ENCODE measurements at places on chromosomes 4 and X.

- peak; percentile 75 for DNase-seq
Measured at GRCh38 chrX:134599184-134599914, 58.9 kb downstream of the PLAC1 start.

DNA sequence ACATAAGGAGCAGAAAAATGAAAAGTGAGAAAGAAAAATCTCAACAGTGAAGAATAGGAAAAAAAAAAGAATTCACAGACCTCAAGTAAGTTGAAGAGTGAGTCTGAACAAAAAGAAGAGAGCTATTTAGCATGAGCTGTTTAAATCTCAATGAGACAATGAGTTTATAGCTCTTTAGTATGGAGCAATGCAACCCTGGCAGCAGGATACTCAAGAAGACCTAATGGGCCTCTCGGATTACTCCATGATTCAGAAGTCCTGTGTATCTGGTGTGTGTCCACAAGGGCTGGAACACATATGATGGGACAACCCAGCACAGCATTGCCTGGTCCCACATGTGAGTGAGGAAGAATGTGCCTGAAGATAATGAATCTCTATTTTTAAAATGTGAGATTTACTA is 563.1 kb upstream of the INTU start:
- DNase-seq, result no peak

DNA sequence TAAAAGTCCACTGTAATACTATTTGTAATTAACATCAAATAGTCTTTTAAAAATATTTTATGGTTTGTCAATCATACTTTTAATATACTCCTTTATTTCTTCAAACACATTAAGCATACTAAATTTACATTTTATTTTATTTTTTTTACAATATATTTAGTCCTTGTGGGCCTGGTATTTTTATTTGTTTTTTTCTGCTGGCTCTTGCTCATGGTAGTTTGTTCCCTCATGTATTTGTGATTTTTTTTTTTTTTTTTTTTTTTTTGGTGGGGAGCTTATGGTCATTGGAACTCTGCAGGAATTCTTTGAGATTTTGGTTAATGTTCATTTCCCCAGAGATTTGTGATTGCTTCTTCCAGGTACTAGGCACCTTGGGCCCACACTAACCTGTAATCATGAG is 185.5 kb downstream of the PDGFRA start:
- no peak for DNase-seq

GRCh38 chr4:105637408-105638176 is 70.9 kb downstream of the INTS12 start:
- DNase-seq, result no peak

GRCh38 chr4:56627985-56628384 is 53.1 kb downstream of the HOPX start:
- DNase-seq, result no peak

GRCh38 chrX:139554991-139555675 is 24.6 kb downstream of the F9 start:
- DNase-seq, result no peak

DNA sequence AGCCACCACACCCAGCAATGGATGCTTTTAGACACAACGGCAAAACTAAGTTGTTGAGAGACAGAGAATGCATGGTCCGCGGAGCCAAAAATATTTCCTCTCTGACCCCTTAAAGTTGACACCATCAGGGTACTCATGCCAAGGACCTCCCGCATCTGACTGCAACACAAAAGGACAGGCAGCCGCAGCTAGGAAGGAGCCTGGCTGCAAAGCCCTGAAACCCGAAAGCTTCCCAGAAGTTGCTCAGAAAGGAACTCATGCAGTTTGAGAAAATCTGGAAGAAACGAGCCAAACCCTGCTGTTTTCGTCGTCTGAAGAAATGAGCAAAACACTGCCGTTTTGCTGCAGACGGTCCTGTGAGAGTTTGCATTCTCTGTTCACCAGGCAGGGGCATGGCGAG is 16.5 kb downstream of the DHRSX start:
- DNase-seq, result no peak

DNA sequence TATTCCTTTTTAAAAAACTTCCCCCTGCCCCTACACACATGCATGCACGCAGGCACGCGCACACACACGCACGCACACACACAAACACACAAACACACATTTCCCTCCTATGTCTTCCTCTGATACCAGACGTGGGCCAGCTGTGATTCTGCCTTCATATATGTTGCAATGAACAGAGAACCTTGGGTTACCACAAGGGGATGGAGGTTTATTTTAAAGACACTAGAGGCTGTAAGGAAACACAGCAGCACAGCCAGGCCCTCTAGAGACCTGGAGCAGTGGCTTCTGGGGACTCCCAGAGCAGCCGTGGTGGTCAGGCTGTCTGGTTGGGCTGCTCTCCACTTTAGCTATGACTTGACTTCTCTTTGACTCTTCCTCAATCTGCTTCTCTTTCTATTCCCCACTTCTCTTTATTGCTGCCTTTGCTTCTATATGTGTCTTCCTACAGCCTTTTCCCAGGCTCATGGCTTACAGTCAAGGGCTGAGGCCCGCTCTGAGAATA is 3.2 kb upstream of the TLR10 start:
- no peak for DNase-seq

DNA sequence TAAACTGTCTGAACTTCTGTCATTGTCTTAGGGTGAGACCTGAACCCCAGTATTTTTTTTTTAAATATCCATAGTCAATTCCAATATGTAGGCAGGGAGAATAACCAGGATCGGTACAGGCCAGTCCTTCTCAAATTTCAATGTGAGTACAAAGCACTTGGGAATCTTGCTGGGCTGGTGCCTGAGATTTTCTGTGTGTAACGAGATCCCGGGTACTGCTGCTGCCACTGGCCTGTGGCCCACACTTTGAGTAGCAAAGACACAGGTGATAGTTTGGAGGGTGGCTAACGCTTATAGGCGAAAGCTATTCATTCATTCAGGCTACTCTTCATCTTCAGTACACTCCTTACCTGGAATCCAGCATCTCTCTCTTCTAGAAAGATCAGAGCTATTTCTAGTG is 923.6 kb upstream of the TENM3 start:
- no peak for DNase-seq

DNA sequence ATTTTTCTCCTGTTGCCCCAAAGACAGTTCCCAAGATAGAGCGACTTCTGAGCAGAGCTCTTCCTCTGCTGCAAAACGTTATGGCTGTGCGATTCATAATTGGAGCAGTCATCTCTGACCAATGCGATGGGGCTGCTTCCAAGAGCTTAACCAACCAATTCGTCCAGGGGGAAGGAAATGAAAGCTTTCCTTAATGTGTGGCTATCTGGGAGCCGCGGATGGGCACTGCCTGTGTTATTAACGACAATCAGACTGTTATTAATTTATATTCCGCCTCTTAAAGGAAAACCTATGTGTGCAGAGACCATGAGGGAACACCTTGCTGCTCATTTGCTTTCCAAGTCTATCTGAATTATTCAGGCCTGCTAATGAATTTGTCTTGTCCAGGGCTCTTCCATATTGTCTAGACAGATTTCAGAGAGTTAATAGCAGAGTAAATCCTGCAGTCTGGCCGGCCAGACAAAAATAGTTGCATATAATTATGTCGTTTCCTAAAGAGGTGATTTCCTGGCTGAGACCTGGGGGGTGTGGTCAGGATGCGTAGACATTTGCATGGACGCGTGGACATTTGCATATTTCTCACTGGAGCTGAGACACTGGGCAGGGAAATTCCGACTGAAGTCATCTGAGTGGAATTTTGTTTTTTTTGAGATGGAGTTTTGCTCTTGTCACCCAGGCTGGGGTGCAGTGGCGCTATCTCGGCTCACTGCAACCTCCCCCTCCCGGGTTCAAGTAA is 135.4 kb downstream of the HMX1 start:
- DNase-seq, result no peak

DNA sequence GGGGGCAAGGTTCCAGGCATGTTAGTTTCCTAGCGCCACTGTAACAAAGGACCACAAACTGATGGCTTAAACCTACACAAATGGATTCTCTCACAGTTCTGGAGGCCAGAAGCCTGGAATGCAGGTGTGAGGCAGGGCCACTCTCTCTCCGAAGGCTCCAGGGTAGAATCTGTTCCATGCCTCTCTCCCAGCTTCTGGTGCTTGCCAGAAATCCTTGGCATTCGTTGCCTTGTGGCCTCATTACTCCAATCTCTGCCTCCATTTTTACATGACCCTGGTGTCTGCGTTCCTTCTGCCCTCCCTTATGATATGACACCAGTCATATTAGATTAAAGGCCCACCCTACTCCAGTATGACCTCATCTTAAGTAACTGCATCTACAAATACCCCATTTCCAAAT is 39.6 kb downstream of the CLDN34 start:
- no peak for DNase-seq

- no peak for DNase-seq
Measured at GRCh38 chr4:21290562-21290961, 590.3 kb downstream of the PACRGL start.

DNA sequence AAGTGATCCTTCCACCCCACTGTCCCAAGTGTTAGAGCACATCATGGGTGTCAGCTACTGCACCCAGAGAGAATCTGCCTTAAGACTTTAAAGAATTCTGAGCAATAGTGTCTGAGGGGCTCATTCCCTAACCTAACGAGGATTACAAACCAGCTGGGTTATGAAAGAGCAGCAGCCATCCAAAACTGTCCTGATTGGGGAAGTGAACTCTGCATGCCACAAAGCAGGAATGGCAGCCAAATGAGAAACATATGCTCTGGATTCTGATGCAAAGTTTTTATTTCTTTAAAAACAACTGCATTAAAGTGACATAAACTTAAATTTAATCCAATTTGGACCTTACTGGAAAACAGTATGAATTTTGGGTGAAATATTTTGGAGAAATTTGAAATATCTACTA is 103.2 kb downstream of the ANXA3 start:
- peak; percentile 45 for DNase-seq

DNA sequence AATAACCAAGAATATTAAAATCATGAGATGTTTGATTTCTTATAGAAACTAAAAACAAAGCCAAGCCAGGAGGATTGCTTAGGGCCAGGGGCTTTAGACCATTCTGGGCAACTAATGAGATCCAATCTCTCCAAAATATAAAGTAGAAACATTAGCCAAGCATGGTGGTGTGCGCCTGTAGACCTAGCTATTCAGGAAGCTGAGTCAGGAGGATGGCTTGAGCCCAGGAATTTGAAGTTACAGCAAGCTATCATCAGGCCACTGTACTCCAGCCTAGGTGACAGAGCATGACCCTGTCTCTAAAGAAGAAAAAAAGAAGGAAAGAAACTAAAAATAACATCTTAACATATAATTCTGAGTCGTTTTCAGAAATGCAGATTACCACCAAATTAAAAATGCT is 96.7 kb downstream of the NAF1 start:
- DNase-seq, result no peak

- no peak for DNase-seq
Measured at GRCh38 chrX:111348429-111348828, 63.6 kb downstream of the DCX start.

DNA sequence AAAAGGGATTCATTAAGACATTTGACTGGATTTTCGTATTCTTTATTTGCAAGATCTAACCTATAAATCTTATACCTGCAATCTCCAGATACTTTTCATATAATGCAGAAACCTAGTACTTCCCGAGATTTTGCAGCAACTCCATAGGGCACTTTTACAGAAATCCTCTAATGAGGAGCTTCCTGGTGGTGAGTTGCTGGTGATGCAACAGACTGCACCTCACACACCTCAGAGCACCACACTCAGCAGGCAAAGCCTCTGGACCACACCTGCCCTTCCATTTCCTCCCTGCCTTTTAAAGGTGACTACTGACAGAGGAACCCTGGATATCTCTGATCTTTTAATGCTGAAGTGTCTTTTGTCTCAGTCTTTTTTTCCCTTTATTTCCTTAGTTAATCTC is 289.4 kb downstream of the TRAM1L1 start:
- DNase-seq, result no peak

- no peak for DNase-seq
Measured at GRCh38 chrX:2484721-2485648, 15.8 kb downstream of the DHRSX start.

GRCh38 chr4:162322054-162322453 is 158.3 kb upstream of the FSTL5 start:
- no peak for DNase-seq

DNA sequence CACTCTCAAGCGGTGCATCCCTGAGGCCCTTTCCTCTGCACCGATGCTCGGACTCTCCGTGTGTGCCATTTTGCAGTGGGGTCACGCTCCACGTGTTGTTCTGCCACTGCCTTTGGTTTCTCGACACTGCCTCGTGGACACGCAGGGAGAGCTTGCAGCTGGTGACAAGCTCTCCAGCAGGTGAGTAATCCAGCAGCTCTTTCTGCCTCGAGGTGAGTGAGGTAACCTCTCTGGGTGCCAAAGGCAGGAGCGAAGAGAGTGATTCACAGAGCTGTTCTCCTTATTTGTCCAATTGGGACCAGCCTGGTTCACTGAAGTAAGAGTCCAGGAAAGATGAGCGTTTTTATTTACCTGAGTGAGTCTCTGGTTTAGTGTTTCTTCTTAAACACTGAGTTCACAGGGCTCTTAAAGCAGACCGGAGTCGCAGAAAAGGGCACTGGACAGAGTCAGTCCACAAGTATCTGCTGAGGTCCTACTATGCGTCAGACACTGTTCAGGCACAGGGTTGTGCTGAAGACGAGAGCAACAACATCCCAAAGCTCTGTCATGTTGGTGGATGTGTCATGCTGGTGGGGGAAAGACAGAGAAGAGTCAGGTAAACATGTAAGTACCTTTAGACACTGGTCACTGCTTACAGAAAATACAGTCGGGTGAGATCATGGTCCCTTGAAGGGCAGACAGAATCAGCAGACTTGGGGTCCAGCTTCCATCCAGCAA is 61.8 kb downstream of the FHDC1 start:
- DNase-seq, result no peak

DNA sequence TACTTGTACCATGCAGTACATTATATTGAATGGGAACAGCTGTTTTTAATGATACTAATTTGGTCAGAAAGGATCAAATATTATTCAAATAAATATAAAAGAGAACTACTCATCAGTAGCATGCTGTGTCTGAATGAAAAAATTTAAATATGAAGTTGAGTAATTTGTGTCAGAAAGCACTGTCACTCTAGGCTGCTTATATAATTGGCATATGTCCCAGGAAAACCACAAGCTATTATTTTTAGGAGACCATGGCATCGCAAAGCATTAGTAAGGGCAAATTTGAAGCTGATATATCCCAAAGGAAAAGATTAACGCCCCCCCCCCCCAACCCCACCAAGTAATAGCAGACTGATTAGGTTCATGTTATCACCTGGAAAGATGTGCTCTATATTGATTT is 388.5 kb upstream of the SPANXN4 start:
- no peak for DNase-seq

DNA sequence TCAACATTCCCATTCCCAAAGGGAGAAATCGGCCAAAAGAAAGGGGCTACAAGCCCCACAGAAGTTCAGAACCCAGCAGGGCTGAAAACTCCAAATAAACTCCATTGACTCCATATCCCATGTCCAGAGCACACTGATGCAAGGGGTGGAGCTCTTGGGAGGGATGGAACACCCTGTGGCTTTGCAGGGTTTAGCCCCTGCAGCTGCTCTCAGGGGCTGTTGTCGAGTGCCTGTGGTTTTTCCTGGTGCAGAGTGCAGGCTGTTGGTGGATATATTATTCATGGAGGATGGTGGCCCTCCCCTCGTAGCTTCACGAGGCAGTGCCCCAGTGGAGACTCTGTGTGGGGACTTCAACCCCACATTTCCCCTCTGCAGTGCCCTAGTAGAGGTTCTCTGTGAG is 53.7 kb downstream of the PDGFRA start:
- DNase-seq, result no peak

- DNase-seq, result no peak
Measured at GRCh38 chr4:105707782-105708180, 708 bp downstream of the INTS12 start.
